Heart right ventricle (tissue), 16 donors: ENCODE measurements at places on chromosomes 5 and 9.

DNA sequence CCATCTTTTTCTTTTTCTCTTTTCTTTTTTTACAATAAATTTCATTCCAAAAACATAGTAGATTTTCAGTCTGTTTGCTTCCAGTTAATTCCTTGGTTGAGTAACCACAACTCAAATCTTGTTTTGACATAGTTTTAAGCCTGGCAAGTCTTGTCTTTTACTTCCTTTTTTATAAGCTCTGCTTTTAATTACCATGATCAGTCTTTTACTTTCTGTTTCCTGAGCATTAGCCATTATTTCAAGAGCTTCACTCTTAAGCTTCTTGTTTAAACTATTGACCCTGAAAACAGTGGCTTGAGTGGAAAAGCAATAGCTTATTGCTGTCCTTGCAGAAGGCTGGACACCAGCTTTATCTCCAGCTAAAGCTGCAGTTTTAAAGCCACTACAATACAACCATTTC lies 1363.3 kb downstream of the MAT2B start:
- DNase-seq, result no peak

- DNase-seq, result no peak
Observed at GRCh38 chr5:61303346-61303745, 28.7 kb upstream of the ZSWIM6 start.

- DNase-seq, result no peak
Observed at GRCh38 chr5:110269478-110270142, 456.9 kb downstream of the TMEM232 start.

GRCh38 chr9:87431837-87432236 lies 65.8 kb upstream of the DAPK1 start:
- DNase-seq, result no peak

DNA sequence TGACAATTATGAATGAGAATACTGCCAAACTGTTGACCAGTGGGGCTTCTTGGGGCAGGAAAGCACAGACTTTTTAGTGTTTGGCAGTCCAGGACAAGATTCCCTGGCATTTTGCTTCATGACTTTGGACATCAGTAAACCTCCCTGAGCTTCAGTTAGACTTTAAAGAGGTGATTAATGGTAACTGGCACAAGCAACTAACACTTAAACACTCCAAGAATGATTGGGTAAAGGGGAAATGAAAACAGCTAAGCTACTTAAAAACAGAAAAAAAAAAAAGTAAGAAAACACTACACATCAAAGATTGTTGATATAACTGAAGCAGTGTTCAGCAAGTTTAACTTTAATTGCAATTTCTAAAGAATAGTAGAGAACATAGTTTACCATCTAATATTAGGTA lies 13.4 kb downstream of the PAIP1 start:
- no peak for DNase-seq

DNA sequence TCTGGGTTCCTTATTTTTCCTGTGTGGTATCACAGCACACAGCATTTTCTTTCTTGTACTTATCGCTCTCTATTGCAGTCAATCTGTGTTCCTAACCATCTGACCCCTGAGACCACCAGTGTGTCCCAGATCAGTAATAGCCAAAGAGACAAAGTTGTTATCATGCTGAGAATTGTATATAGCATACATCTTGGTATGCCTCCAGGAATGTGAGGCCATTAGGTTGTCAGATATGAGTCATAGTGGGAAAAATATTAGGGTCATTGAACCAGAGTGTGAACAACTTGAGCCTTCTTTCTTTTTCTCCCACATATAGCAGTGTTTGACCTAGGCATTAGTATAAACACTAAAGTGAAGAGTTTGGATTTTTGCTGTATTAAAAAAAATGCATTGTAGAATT lies 106.3 kb downstream of the NDUFAF2 start:
- no peak for DNase-seq
